ENCODE measurements at places on chromosomes 4 and X. TPM values are rescaled to one million over a fixed set of nuclear protein-coding genes. Genes with fewer than 3 reads are reported as not detected.

- DNase-seq = no peak
These were observed 43.8 kb downstream of the WWC2 start for GRCh38 chr4:183142571-183143550.

DNA sequence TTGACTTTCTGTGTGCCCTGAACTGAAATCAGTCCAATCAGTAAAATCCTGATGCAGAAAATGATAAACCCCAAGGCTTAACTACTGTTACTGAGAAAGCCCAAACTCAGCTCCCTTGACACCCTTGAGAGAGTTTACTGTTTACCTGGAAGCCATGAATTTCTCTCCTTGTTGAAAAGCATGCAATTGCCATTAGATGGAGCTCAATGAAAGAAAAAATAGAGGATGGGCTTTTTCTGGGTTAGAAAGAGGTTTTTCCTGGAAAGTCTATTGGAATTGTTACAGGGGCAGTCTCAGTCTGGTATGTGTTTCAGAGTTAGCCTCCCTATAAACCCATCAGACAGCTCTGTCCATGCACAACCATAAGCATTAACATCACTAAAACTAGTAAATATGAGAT, 66.4 kb upstream of the C4orf54 start:
- no peak for DNase-seq

The ZNF827 gene
- 31.9 TPM for polyA plus RNA-seq

DNA sequence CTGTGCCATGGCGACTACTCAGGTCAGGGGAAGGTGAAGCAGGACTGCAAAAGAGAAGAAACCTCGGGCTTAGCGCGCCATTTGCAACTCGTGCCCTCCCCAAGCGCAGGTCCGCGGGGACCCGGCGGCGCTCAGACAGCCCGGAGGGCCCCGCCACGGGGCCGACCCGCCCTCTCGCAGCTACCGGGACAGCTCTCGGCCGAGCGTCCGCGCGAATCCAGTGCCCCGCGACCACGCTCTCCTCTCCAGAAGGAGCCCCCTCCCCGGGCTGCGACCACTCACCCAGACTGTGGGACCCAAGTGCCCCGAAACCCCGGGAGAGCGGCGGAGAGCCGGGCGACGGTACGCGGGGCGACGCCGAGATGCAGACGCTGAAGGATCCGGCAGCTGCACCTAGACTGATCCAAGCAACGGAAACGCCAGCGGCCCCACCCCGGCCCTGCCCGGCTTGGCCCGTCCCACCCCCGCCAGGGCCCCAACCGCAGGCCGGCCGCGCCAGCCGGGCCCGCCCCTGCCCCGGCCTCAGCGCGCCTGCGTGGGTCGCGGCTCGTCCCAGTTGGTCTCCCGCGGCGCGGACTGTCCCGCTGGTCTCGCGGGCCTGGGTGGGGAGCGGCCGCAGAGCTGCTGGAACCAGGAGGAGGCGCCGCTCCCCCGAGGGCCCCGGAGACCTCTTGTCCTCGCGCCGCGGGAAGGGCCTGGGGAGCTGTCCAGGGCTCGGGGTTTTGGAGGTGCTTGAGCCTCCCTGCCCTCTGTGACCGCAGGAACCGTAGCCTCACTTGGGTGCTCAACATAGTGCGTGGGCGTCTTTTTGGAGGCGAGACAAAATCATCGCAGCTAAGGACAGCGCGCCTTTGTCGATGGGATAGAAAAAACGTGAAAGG, at the start of gene ANXA5:
ANXA5 (minus strand) TSS at position 400 of the 881 bp plus-strand sequence; CDS start at position 9, 391 bp downstream.
- DNase-seq = peak; percentile 72

The CYSLTR1 gene
- 2.1 TPM for polyA plus RNA-seq

DNA sequence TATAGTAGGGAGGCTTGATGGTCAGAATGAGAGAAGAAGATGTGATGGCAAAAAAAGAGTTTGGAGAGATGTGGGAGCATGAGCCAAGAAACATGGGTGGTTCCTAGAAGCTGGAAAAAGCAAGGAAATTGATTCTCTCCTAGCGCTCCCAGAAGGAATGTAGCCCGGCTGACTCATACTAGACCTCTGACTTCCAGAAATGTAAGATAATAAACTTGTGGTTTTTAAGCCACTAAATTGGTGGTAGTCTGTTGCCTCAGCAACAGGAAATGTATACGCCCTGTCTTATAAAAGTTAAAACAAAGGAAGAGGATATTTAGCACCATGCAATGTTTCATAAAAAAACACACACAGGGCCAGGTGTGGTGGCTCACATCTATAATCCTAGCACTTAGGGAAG, 182.7 kb upstream of the PCDH7 start:
- DNase-seq = no peak

- no peak for DNase-seq
These were observed 83.5 kb downstream of the SYNPO2 start for GRCh38 chr4:118972167-118972566.

- DNase-seq = no peak
These were observed 75.5 kb downstream of the UGT8 start for GRCh38 chr4:114674080-114674479.

DNA sequence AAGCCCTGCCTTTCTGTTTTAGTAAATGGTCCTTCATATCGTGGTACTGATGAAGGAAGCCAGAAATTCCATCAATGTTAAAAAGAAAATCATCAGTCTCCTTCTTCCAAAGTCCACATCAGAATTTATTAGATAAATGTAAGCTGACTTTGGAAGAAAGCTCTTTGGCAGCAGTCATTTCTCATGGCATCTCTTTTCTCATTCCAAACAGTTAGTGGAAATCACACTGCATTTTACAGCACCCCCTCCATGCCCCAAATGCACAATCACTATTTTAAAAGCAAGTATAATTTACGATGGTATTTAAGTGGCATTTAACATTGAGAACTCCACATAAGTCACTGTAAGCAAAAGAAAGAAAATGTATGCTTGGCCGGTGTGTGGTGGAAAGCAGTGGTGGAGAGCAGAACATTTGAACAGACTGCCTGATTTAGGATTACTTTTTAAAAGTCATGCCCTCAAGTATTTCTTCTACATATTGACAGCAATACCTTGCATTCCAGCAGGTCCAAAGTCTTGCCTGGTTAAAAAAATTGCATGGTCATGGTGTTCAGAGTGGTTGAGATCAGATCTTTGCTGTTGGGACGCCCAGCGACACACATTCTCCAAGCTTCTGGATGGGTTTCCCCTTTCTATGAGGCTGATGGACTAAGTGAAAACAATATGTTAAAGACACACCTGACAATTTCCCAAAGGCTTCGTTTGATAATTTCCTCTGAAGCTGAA, 248.6 kb downstream of the ADAMTS3 start:
- no peak for DNase-seq

- no peak for DNase-seq
These were observed 253.8 kb downstream of the DHX15 start for GRCh38 chr4:24330573-24330972.

- no peak for DNase-seq
These were observed 35.8 kb downstream of the UNC5C start for GRCh38 chr4:95513022-95513421.

The CLDN22 gene
- polyA plus RNA-seq = 1.2 TPM

DNA sequence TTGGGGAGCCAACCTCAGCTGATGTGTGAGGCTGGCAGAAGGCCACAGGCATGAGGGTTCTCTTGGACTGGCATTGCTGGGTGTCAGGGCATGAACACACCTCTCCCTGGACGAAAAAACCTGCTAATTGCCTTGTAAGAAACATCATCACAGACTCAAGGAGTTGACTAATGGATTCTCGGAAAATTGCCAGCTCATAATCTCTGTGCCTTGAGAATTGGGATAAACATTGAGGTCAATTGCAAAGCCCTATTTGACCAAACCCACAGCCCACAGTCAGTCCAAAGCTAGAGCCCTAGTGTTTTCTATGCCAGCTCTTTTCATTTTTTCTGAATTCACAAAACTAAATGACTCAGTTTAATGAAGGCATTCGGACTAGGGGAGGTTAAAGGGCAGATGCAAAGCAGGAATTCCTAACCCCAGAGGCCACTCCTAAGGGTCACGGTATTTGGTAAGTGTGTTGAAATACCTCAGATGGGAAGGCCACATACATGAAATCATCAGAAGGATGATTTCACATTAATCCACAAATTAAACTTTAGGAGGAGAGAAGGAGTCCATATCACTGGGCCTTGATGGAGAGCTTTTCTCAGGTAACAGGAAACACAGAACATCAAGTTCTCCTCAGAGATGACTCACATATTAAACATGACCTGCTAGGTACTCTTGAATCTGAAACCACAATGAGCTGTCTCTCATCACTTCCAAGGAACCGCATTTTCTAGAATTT, 39.0 kb upstream of the RASL11B start:
- no peak for DNase-seq

DNA sequence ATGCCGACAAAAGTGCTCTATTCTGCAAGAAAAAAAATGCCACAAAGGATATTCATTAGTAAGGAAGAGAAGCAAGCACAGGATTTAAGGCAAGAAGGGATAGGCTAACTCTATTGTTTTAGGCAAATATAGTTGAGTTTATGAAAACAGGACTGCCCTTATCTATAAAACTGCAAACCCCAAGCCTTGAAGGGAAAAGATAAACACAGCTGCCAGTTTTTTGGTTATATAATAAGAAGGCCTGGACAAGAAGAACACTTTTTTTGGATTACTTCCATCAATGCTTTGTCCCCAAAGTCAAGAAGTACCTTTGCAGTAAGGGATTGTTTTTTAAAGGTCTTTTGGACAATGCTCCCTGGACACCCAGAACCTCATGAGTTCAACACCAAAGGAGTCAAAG, 45.4 kb upstream of the WWC2 start:
- DNase-seq = no peak

- no peak for DNase-seq
These were observed 9.6 kb downstream of the ADGRG4 start for GRCh38 chrX:136310411-136310810.

The HMGB3 gene
- polyA plus RNA-seq = 108 TPM

- DNase-seq = no peak
These were observed 270.8 kb downstream of the FSTL5 start for GRCh38 chr4:161892951-161893350.

GRCh38 chrX:103099691-103100090, 6.7 kb upstream of the NXF3 start:
- no peak for DNase-seq

GRCh38 chr4:143736861-143737260, 36.4 kb upstream of the FREM3 start:
- no peak for DNase-seq
